DMS79 (cell line): ENCODE measurements at places on chromosomes 16 and 17.

DNA sequence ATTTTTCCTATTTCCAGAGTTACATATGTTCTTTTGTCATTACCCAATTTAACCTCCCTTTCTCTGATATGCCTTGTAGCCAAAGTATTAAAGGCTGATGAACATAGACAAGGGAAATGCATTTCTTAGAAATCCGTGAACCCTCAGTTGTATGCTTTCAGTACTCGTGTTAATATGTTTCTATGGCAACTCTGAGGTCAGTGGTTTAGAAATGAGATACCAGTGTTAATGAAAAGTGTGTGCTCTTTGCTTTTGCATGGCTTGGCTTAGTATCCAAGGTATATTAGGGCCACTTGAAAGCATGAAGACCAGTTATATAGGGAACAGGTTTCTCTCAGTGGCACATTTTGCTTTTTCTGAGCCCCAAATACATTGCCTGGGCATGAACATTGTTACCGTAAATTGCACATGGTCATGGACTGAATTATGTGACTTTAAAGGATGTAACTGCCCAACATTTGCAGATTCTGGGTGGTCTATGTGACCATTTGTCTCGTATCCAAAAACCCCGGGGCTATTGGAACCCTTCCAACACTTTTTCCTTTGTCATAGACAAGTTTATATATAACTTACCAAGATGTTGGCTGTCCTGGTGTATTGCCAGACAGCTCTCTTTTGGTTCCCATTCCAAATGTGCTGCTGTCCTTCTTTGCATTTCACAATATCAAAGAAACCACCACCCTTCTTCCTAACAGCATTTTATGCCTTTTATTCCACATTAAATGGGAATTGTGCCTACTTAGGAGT is 17.5 kb downstream of the ABHD15 start:
- peak; percentile 34 for DNase-seq

- DNase-seq = no peak
These were observed 827 bp downstream of the MPO start for GRCh38 chr17:58279736-58280479.

DNA sequence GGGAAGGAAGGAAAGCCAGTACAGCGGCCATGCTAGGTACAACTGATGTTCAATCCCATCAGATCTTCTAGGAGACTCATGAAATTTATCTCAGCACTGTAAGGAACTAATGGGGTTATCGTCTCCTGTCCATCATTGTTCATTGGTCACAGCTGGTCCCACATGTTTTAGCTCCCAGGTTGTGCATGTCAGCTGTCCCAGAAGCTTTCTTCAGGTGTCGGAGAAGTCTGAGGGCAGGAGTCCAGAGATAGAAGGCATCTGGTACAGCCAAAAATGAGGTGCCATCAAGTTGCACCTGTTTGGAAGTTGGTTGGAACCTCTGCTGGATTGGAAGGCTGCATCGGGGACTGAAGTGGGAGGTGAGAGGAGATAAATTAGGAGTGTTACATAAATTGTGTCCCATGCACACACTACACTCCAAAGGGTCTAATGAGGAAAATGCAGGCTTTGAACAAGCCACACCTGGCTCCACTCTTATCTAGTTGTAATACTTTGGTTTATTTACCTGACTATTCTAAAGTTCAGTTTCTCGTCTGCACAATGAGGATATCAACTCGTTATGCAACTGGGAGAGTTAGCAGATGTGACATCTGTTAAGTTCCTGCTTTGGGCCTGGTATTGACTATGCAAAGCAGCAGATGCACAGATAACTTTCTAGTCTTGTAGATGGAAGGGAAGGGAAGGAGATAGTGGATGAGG is 62.9 kb downstream of the MAP2K6 start:
- DNase-seq = no peak

- no peak for DNase-seq
These were observed 462.9 kb upstream of the ASIC2 start for GRCh38 chr17:33756021-33756420.

DNA sequence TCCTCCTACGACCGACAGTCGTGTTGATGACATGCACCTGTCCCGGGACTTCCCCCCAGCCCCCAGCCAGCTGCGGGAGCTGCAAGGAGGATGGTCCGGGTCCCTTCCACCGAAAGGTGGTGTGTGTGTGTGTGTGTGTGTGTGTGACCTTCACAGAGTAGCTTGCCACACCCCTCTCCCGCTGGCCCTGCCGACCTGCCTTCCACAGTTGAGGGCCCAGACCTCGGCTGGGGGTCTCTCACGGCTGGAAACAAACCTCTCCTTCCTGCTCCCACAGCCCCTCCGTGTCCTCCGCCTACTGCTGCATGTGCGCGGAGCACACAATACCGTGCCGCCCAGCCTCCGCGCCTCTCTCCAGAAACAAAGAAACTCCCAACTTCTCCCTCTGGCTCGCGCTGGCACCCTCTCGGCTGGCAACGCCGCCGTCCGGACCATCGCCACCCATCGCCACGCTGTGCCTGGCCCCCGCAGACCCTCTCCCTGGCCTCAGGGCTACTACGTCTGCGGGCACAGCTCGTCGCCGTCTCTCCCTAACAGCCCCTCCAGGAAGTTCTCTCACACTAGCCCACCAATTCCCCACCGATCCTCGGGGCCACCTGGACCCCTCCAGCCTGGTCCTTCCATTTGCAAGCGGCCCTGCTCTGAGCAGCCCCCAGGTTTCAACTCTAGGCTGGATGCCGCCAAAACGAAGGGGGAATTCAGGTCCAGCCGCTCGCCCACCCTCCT is 81.2 kb downstream of the TIMM22 start:
- peak; percentile 28 for DNase-seq

GRCh38 chr17:55673743-55674506 is 48.7 kb downstream of the TMEM100 start:
- DNase-seq = no peak

- DNase-seq = no peak
These were observed 131.5 kb upstream of the ANKFN1 start for GRCh38 chr17:56021681-56022190.

- no peak for DNase-seq
These were observed 83.4 kb downstream of the GAS7 start for GRCh38 chr17:10114931-10115535.

DNA sequence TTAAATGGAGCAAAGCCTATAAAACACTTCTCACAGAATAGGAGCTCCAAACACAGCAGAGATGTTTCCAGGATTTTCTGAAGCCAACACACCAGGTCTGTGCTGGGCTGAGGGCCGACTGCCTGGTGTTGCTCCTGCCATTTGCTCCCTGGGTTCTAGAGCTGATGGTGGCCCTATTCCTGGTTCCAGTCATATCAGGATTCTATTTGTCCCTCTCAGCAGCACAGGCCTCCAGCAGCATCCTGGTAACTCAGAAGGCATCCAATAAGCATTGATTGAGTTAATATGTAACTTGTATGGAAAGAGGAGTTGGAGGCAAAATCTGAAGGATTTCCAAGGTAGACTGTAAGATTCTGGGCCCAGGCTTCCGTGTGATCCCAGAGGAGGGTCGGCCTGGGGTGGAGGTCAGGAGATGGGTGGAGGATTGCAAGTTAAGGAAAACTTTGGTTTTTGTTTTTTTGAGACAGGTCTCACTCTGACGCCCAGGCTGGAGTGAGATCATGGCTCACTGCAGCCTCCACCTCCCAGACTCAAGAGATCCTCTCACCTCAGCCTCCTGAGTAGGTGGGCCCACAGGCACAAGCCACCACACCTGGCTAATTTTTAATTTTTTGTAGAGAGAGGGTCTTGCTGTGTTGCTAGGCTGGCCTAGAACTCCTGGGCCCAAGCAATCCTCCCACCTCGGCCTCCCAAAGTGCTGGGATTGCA is 5.7 kb downstream of the NUPR1 start:
- DNase-seq = no peak

DNA sequence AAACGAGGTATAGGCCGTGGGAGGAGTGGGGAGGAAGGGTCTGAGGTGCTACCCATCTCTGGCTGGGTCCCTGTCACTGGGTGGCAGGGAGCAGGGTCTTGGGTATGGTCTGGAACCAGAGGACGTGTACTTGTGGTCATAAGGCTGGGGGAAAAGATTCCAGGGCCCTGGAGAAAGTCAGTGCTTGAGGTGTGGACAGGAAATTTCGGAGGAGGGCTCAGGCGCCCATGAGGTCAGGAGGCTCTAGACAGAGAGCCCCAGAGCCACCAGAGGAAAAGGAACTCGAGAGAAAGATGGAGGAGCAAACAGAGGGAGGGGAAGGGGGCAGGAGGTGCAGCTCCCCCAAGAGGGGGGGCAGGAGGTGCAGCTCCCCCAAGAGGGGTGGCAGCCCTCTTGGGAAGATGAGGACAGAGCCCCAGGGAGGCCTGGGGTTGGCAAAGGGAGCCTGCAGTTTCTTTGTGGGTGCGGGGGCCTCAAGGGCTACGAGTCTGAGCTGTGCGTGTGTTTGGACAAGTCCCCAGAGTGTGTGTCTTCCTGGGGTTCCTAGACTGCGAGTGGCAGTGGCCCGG is 683 bp upstream of the SLC7A6 start:
- DNase-seq = no peak

- no peak for DNase-seq
These were observed 16.5 kb upstream of the SLC35G3 start for GRCh38 chr17:35210741-35211140.

GRCh38 chr16:56747486-56748045 is 17.6 kb downstream of the NUP93 start:
- no peak for DNase-seq

DNA sequence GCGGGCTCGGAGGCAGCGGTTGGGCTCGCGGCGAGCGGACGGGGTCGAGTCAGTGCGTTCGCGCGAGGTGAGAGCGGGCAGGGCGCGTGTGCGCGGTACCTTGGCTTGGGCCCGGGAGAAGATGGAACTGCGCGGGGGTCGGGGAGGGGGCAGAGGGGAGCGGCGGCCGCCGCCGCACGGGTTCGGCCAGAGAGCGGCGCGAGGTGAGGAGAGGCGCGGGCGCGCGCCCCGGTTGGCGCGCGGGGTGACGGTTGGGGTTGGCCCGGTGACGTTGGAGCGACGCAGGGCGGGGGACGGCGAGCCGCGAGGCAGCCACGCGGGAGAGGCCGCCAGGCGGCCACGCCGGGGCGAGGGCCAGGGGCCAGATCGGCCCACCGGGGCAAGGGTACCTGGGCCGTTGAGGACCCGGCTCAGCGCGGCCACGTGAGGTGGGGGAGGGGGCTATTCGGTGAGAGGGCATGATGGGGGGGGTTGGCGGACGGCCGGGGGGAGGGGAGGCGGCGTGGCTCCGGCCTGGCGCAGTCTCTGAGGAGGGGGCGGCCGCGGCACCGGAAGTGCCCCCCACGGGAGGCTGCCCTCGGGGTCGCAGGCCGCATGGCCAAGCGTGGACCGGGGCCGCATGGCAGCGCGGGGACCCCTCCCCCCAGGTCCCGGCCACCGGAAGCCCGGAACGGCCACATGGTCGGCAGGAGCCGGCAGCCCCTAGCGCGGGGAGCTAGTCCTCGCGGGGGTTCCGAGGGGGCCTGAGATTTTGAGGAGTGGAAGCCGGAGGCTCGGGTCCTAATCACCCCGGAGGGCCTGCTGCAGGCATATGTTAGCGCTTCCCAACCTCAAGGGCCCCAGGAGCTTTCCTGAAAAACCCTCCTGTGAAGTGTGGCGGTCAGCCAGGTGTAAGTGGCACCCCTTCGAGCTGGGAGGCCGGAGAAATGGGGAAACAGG is 527 bp downstream of the EIF5A start:
- peak; percentile 2 for DNase-seq

DNA sequence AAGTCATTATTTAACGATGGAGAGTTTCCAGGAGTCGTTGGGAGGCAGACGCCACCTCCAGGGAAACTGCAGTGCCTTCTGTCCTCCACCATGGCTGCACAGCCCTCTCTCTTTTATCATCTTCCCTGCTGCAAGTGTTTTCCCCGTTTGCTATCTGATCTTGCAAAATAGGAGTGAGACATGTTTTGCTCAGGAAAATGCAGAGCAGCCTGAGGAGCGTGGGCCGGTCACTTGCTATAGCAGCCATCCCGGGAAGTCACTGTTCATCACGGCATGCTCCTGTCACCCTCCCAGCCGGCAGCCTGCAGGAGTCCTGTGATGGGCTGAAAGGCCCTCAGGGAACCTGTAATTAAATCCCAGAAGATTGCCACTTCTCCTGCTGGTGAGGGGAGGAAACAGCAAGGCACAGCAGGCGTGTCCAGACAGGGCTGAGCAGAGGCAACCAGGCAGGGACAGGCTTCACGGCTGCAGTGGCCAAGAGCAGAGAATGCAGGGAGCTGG is 143.1 kb downstream of the GSG1L start:
- peak; percentile 30 for DNase-seq

- DNase-seq = no peak
These were observed 9.3 kb downstream of the ADORA2B start for GRCh38 chr17:15954222-15954621.

- no peak for DNase-seq
These were observed 78.4 kb downstream of the MPRIP start for GRCh38 chr17:17120701-17121100.

DNA sequence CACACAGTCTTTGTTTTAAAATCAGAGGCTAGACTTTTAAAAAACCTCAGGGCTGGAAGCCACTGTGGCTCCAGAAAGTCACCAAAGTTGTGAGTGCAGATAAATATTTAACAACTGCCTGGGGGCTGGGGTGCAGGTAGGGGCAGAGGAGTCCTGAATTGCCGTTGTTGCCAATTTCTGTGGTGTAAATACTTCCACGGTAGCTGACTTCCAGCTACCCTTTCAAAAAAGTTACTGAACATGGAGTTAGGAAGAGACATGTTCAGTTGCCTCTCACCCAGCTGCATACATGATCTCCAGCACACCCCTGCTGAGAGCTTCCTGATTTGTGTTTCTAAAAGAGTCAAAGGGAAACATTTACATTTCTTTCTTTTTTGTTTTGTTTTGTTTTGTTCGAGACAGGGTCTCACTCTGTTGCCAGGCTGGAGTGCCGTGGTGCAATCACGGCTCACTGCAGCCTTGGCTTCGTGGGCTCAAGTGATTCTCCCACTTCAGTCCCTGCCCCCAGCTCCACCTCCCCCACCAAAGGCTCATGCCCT is 58.7 kb downstream of the PLXDC1 start:
- no peak for DNase-seq

- DNase-seq = no peak
These were observed 21.4 kb downstream of the ZC3H18 start for GRCh38 chr16:88591577-88592021.

DNA sequence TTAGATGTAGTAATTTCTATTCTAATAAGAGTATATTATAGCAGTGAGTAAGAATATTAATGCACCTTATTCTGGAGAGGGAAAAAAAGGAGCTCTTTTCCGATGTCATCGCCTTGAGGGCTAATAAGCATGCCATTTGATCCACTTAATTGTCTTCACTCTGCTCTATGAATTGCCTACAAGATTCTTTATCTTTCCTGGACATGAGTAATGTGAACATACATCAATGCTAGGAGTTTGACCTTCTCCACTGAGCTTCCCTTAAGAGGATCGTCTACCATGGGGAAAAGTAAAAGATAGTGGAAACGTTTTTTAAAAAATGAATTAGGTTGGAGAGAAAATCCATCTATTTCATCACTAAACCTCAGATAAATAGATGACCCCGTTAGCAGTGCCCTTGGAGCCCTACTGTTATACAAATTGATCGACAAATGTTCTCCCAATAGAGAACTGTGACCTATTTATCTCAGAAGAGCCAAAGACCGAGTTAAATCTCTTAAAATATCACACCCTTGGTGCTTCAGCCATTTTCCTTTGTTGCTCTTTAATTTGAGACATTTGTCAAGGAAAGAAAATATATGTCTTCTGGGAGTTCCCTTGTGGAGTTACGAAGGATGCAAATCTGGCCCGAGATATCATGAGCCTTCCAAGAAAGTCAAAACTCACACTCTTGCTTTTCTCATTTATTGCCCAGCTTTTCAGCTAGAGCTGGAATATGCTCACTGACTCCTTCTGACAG is 898.5 kb downstream of the KCNJ2 start:
- DNase-seq = no peak

GRCh38 chr17:65595071-65595656 is 33.7 kb upstream of the AXIN2 start:
- DNase-seq = no peak
